ENCODE measurements at places on chromosomes 1 and 21.
A peak's percentile ranks its signal among the peaks of the same experiment; 100 is the strongest.

DNA sequence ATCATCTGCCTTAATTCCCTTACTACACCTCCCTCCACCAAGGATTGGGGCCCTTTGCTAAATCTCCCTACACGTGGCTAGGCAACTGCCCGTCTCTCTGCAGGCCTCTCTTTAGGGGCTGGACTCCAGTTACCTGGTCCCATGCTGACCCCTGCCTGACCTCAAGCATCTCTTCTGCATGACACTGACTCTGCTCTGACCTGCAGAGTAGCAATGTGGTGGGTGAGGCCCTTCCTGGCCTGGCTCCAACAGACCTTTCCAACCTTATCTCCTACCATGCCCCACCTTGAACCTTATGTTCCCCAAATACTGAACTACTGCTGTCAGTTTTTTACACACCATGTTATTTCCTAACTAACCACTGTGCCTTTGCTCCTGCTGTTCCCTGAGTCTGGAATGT, 45.9 kb upstream of the EPS15 start:
- no peak for DNase-seq

DNA sequence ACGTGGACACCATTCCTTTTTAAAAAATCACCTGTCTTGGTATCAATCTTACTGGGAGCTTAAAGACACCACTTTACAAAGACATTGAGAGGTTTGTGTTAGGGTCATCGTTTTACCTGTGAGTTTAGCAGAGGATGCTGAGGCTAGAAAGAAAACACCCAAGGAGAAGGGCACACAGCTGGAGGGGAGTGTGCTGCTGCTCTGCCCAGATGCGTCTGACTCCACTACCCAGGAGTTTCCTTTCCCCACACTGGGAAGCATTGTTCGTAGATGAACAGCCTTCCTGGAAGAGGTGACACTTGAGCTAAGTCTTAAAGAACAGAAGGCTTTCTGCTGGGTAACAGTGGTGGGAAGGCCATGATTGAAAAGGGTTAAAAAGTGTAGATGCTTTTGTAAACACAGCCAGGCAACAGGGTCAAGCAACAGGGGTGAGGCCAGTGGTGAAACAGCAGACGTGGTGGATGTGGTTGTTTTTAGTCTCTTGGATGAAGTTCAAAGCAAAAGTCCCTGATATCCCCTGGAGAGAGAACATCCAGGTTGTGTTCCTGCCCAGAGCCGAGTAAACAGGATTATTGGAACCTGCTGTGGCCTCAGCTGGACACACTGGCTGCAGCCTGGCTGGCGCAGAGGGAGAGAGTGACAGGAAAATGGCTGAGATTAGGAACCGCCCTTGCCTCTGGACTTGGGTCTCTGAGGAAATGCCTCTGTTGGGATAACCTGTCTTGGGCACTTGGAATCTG, 198.6 kb upstream of the JUN start:
- DNase-seq = no peak

DNA sequence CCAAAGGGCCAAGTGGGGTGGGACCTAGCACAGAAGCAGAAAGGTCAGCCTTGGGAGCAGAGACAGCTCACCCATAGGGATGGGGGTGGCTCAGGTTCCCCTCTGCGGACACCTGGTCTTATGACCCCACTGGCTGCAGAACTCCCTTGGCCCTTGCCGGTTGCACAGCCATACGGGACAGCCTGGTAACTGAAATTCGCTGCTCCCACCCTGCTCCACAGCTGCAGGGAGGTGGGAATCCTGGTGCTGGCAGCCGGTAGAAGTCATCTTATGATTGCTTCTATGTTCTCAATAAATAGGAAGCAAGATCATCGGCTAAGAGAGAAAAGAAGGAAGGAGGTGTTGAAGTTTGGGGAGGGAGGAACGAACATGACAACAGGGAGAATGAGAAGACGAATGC, 64.1 kb downstream of the HLCS start:
- DNase-seq = no peak

- DNase-seq = no peak
These were observed 12.8 kb upstream of the ECE1 start for GRCh38 chr1:21302747-21303715.

GRCh38 chr21:44423312-44423821, 31.9 kb upstream of the LRRC3 start:
- no peak for DNase-seq

DNA sequence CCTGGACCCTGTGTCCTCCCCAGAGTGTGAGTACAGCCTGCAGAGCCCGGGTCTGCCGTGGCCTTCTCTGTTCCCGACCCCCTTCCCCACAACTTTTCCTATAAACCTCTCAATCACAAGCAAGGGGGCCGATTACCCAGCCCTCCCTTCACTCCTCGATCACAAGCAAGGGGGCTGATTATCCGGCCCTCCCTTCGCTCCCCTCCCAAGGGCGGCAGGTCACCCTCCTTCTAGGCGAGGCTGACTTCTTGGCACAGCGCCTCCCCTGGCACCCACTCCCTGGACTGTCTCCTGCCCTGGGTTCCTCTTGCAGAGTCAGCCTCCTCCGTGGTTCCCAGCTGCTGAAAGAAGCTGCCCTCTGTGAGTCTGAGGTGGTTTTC, 12.3 kb upstream of the LDLRAP1 start:
- DNase-seq = no peak

GRCh38 chr1:222728746-222729145, 8.3 kb upstream of the FAM177B start:
- no peak for DNase-seq

DNA sequence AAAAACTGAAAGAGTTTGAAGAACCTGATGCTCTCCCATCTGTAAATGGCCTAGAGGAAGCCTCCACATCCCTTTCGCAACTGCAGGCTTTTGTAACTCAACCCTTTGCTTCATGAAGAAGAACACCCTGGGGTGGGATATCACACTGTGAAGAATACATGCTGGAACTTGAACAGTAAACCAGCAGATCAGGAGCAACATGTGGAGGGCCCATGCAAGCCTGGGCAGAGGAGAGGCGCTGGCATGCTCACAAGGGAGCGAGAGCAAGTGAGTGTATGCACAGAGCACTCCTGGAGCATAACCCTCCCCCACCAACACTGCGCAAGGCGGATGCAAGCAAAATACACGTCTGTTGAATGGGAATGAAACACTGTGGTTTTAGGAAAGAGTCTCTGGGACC, 24.6 kb upstream of the SPAG17 start:
- no peak for DNase-seq

GRCh38 chr1:243799908-243800307, 50.1 kb downstream of the AKT3 start:
- peak; percentile 1 for DNase-seq

DNA sequence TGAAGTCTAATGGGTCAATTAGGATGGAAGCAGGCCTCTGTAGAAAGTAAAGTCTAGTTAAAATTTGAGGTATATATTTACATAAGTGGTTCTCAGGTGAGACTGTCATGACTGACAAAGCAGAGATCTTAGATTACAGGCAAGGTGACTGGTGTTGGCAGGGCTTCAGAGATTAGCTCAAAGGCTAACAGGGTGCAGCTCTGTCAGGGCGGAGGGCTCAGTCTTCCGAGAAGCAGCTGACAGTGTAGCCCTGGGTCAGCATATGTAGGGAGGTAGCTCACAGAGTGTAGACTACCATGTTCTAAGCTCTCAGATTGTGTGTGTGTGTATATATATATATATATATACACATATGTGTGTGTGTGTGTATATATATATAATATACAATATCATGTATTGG, 54.7 kb downstream of the RBM11 start:
- no peak for DNase-seq

- no peak for DNase-seq
These were observed 159.8 kb downstream of the RUNX1 start for GRCh38 chr21:34889320-34889675.

DNA sequence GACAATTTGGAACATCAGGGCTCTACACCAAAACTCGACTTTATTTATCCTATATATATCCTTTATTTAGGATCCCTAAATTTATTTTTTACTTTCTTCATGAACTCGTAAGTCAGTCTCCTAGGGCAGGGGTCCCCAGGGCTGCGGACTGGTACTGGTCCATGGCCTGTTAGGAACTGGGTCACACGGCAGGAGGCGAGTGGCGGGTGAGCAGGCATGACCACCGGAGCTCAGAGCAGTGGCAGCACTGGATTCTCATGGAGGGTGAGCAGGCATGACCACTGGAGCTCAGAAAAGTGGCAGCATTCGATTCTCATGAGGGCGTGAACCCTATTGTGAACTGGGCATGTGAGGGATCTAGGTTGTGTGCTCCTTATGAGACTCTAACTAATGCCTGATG, 427.0 kb downstream of the SMYD3 start:
- DNase-seq = no peak

DNA sequence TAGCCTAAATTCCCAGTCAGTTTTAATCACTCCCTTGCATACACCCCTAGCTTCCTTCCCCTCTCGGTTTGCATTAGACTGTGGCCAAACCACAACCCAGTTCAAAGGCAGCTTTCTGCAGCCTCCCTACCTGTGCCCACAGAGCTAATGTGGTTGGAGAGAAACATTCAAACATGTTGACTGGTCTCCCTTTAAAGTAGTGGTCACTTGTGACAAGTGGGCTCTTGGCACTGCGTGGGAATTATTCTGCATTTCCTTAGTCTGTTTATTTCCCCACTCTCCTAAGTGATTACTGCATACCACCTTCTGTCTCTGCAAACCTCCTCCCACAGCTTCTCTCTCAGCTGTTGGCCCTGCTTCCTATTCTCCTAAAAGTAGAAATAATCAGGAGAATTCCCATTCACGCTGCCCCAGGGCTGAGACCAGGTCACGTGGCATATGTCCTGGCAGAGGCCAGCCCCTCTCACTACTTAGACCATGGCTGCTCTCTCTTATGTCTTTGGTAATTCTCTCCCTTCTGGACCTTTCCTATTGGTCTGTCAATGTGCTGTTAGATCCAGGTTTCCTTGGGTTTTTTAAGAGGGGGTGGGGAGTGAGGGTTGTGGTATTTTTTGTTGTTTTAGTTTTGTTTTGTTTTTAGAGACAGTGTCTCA, 38.4 kb upstream of the CD101 start:
- no peak for DNase-seq

GRCh38 chr1:89589515-89589914, 43.4 kb upstream of the LRRC8C start:
- DNase-seq = no peak

DNA sequence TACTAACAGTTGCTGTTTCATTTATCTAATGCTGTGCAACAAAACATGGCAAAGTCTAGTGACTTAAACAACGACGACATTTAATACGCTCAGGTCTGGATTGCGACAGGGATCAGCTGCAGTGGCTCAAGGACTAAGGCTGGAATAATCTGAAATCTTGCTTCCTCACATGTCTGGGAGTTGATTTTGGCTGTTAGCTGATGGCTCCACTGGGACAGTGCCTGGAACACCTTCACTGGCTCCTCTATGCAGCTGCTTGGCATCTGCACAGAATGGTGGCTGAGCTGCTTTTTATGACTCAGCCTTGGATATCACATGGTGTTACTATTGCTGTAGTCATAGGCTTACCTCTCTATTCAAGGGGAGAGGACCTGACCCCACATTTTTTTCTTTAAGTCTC, 24.0 kb upstream of the BTG3 start:
- DNase-seq = no peak

- no peak for DNase-seq
These were observed 176.1 kb upstream of the TMEM51 start for GRCh38 chr1:14977338-14977931.

- no peak for DNase-seq
These were observed 33.7 kb downstream of the FBXO42 start for GRCh38 chr1:16318555-16318954.

- no peak for DNase-seq
These were observed 20.2 kb downstream of the CAPZB start for GRCh38 chr1:19465123-19465522.

GRCh38 chr1:205915354-205915990, 27.8 kb downstream of the SLC26A9 start:
- no peak for DNase-seq

- DNase-seq = no peak
These were observed 1.8 kb downstream of the PLEKHO1 start for GRCh38 chr1:150151291-150152181.

DNA sequence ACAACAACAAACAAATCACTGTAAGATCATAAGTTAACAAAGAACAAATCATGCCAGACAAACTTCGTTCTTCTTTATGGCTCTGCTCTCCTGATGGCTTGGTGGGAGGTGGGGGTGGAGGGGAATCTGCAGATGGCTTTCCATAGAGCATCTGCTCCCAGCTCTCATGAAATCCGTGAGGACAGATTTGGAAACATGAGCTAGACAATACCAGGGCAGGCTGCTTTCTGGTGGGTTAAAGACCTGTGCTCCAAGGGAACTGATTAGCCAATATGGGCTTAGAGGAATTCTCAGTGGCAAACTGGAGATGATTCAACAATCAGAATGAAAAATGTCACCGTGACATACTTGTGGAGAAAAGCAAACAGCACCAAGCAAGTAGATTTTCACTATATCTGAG, 69.4 kb upstream of the TLR5 start:
- no peak for DNase-seq

DNA sequence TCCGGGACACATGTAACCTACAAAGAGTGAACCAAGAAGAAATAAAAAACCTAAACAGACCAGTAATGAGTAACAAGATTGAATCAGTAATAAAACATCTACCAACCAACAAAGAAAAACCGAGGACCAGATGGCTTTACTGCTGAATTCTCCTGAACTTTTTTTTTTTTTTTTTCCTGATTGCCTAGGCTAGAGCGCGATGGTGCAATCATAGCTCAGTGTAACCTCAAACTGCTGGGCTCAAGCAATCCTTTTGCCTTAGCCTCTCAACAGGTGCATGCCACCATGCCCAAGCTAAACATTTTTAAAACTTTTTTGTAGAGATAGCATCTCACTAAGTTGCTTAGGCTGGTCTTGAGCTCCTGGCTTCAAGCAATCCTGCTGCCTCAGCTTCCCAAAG, 11.2 kb upstream of the FGGY start:
- no peak for DNase-seq

DNA sequence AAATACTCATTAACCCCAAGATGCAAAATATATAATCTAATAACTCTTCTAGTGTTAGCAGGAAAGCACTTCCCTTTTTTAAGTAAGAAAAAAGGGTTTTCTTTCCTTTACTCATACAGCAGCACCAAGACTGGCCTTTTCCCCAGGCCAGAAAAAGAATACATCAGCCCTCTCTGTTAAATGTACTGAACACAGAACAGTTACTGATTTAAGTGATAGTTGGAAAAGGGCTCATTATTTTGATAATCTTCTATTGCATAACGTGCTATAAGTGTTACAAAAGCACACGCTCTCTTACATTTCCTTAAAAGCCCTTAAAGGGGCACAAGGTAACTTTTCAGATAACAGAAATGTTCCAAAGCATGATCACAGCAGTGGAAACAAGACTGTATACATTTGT, 142.9 kb downstream of the TIAM1 start:
- DNase-seq = no peak

GRCh38 chr1:100322436-100323211, 29.7 kb upstream of the CDC14A start:
- no peak for DNase-seq

Data from forelimb muscle (tissue), 1 donor.